GM23338 (cell line): ENCODE measurements at places on chromosomes 6 and 20. TPM values are rescaled to one million over a fixed set of nuclear protein-coding genes. Genes with fewer than 3 reads are reported as not detected.

MCHR2 gene
- polyA plus RNA-seq: not detected in 2 replicates

SLC35F1 gene
- 3.0 and 3.4 TPM in 2 replicates for polyA plus RNA-seq

BCKDHB gene
- 39.0 and 42.7 TPM in 2 replicates for polyA plus RNA-seq

POM121L2 gene
- 0.13 TPM in 1 of 2 replicates, not detected in the other for polyA plus RNA-seq

TPD52L1 gene
- polyA plus RNA-seq: 18.5 and 24.0 TPM in 2 replicates
